ENCODE measurements at places on chromosomes 16 and 17.

- no peak for DNase-seq
Measured at GRCh38 chr16:1437606-1438005, 6.7 kb downstream of the PERCC1 start.

GRCh38 chr16:27204312-27204915 is 1.1 kb downstream of the KDM8 start:
- no peak for DNase-seq

GRCh38 chr16:17194190-17194780 is 276.5 kb downstream of the XYLT1 start:
- peak; percentile 38 for DNase-seq

DNA sequence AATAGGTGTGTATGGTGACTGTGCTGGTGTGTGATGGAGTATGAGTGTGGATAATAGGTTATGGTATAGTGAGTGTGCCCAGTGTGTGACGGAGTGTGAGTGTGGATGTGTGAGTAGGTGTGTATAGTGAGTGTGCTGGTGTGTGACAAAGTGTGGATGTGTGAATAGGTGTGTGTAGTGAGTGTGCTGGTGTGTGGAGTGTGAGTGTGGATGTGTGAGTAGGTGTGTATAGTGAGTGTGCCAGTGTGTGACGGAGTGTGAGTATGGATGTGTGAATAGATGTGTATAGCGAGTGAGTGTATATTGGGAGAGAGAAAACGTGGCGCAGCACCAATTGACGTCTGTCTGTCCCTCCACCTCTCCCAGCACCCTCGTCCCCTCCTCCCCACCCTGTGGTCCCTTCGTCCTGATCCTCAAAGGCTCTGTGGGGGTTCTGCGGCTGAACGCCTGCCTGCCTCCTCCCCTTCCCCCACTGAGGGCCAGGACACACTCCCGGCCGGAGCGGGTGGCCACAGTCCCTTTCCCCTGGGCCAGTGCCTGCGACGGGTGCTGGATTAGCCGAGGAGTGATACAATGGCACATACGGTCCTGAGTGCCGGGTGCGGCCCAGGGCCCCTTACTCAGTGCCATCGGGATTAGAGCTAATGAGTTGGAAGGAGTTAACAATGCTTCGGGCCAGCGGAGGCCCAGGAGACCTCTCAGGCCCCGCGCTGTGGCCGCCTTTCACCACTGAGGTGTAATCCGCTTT is 160.0 kb downstream of the MRM1 start:
- DNase-seq, result no peak

- DNase-seq, result no peak
Measured at GRCh38 chr16:29198231-29198630, 208.3 kb downstream of the NPIPB11 start.

GRCh38 chr17:4170639-4171280 is 27.8 kb downstream of the CYB5D2 start:
- DNase-seq, result no peak

- DNase-seq, result no peak
Measured at GRCh38 chr16:8505327-8505991, 84.9 kb downstream of the TMEM114 start.

DNA sequence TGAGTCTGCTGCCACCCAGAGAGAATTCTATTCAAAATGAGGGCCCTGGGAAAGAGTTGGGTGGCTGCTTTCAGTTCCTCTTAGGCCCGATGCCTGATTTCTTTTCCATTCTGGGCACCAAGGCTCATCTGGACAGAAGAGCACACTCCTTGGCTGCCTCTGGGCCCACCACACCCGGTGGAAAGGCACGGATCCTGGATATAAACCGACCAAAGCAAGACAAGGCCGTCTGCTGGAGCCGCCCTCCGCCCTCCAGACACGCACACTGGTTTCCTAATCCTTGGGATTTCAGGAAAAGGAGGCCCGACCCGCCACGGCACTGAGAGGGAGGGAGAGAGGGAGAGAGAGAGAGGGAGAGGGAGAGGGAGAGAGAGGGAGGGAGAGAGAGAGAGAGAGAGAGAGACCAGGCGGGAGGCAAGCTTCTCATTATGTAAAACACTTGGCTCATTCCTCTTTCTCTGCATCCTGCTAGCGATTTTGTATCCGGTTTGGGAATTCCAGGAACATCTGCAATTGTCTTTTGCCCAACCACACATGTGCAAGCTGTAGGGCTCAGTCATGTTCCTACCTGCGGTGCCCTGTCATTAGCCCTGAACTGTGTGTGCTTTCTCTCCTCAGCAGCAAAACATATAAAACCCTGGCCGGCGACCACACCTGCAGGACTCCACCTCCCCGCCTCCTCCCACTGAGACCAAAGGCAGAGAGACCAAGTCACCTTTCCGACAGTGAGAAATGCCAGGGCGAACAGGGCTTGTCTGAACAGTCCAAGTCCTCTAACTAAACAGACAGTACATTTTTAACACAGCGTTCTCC is 347.2 kb downstream of the SOX9 start:
- DNase-seq, result no peak

GRCh38 chr17:66044083-66044482 is 147.8 kb downstream of the CEP112 start:
- no peak for DNase-seq

DNA sequence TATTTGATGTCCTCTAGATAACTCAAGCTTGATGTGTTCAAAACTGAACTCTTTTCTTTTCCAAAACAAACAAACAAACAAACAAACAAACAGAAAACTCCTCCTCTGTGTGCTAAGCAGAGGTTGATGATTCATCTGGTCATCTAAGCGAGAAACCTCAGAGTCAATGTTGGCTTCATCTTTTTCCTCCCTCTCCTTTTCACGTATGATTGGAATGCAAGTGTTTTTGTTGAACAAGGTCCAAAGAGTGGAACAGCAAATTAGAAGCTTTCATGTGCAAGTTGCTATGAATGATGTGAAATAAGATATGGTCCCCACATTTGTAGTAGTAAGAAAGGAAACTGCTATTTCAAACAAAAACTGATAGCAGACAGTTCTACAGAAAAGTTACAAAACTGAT is 52.5 kb downstream of the TBX4 start:
- no peak for DNase-seq

DNA sequence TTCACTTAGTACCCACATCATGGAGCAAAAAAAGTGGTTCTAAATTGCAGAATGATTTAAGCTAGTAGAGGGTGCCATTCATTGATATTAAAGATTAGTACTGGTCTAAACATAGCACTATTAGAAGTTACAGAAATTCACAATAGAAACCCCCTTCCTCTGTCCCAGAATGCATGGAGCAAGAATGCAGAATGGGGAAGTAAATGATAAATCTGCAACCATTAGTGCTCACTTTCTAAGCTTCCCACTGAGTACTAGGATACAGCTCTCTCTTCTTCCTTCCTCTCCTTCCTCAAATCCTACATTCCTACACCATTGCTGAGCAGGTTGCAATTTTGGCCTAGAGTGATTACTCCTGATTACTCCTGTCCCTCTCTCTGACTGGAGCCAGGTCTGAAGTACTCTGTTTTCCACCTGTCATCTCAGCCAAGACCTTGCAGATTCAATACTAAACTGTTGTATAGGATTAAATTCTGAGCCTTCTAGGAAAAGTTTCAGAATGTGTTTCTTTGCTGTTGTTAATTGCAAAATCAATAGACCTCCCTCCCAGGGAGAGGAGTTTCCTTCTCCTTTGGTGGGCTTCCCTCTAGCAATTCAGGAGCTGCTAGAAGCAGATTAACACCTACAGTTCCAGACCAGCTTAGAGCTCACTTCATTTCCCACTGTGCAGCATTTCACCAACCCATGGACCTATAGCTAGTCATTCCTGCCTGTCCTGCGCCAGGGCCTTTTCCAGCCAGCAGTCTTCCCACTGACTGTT is 165.5 kb upstream of the TBX2 start:
- DNase-seq, result no peak

DNA sequence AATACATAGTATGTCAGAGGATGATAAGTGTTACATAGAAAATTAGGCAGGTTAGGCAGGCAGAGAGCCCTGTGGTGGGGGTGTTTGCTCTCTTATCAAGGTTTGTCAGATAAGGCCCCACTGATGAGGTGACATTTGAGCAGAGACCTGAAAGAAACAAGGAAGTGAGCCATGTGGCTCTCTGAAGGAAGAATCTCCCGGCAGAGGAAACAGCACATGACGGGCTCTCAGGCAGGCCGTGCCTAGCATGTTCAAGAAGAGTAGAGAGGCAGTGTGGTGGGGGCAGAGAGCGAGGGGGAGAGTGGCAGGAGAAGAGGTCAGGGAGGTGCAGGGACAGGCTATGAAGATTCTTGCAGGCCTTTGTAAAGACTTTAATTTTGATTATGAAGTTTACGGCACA is 82.0 kb upstream of the ASIC2 start:
- no peak for DNase-seq

- no peak for DNase-seq
Measured at GRCh38 chr17:12866244-12866643, 76.9 kb downstream of the ARHGAP44 start.

DNA sequence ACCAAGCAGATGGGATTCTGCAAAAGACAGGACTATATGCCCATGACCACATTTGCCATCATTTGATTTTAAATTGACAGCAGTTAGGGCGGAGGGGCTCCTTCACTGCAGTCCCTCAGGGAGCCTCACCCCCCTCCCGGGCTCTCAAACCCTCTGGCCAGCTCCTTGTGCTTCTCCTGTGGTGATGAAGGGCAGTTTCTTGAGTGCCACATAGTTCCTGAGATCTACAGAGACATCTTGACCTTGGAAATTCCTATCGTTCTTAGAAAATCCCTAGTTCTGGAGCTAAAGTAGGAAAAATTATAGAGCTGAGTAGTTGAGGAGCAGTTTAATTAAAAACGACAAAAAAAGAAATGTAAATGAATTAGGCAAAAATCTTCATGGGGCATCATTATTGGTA is 231.5 kb downstream of the CCDC182 start:
- no peak for DNase-seq

GRCh38 chr17:79211061-79211770 is 136.6 kb downstream of the ENGASE start:
- no peak for DNase-seq

GRCh38 chr16:30493941-30494488 is 21.5 kb downstream of the ITGAL start:
- no peak for DNase-seq

- DNase-seq, result peak; percentile 17
Measured at GRCh38 chr16:69494991-69495392, 70.6 kb downstream of the CYB5B start.

- no peak for DNase-seq
Measured at GRCh38 chr16:24289166-24289700, 33.1 kb downstream of the CACNG3 start.

DNA sequence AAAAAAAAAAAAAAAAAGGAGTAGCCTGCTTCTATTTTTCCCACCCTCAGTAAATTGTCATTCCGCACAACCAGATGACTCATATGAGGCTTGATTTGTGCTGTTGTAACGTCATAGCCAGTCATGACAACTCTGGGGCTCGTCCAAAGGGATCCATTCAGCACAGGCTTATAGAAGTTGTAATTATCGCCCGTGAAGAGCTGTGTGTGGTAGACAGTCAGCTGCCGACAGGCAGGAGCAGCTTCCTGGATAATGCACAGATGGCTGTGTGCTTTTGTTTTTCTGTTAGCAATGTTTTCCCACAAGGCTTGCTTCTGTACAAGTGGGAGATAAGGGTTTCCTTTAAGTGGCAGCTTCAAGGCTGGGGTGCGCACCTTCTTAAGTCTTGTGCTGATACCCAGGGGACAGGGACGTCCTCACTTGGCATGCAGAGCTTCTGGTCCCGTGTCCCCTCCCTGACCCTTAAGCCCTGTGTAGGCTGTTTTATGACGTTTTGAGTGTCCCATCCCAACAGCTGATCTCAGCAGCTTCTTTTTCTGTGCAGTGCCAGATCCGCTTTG is 26.0 kb downstream of the SNX29 start:
- DNase-seq, result no peak

DNA sequence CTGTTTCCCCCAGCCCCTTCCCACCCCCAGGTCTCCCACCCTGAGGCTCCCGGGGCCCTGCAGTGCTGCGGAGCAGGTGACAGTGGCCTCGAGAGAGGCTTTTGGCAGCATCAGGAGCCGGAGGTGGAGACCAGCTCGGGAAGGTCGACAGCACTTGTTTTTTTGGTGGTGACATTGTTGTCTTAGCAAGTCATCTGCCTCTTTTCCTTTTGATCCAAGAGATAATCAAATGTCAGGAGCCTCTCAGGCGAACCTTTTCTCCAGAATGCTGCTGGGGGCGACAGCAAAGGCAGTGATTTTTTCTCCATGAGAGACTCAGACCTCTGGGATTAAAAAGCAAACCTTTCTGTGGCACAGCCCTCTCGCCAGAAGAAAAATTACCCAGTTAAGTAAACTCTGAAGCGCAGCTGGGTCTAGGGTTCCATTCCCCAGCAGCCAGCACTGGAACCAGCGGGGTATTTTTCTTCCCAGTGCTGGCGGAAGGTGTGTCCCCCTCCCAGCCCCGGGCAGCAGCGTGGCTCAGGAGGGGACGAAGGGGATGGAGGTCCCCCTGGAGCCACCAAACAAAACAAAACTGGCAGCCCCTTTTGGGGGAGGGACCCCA is 37.2 kb downstream of the GRIN2C start:
- no peak for DNase-seq

GRCh38 chr16:11142261-11142630 is 113.8 kb downstream of the SOCS1 start:
- no peak for DNase-seq

DNA sequence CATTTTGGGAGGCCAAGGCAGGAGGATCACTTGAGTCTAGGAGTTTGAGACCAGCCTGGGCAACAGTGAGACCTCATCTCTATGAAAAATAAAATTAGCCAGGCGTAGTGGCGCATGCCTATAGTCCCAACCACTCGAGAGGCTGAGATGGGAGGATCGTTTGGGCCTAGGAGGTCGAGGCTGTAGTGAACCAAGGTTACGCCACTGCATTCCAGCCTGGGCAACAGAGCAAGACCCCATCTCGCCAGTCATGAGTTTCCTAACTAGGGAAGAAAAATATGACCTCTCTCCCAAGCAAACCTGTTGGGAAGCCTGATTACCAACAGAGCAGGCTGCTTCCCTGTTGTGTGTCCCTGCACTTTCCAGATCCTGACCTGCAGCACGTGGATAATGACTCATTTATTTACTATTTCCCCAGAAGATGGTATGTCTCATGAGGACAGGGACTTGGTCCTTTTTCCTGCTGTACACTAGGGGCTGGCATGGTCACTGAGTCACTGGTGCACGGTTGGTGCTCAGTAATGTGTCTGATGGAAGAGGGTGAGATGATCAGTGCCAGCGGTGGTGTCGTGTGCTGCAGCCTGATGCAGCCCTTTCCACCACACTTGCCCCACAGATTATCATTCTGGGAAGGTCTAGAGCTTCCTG is 30.8 kb downstream of the NMT1 start:
- no peak for DNase-seq

DNA sequence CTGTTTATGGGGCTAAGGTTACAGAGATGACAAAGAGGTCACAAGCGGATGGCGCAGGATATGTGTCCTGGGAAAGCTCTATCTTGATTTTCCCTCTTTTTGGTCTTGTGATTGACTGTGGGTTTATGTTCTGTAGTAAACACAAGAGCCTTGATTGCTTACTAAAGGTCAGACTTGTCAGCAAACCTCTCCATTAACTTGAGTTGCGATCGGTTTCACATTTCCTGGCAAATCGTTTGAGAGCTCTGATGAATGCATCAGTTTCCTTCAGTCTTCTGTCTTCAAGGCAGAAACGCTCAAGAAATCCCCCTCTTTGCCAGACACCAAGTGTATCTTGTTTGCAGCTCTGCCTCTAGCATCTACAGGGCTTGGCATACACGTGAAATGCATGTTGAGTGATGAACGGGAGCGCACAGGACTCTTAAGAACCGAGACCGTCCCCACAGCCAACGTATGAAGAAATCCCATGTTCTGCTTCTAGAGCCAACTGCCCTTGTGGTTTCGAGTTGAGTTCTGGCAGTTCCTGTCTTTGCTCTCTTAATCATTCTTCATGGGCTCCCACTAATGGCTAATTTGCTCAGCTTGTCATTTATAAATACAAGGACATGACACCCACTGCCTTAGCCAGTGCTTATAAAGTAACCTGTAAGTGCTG is 143.3 kb downstream of the PITPNC1 start:
- DNase-seq, result no peak

All from stimulated activated naive CD4-positive, alpha-beta T cell treated with Interleukin-2 at 50 U/mL for 16 hours (primary cell).